ENCODE measurements at places on chromosomes 11 and 22.

DNA sequence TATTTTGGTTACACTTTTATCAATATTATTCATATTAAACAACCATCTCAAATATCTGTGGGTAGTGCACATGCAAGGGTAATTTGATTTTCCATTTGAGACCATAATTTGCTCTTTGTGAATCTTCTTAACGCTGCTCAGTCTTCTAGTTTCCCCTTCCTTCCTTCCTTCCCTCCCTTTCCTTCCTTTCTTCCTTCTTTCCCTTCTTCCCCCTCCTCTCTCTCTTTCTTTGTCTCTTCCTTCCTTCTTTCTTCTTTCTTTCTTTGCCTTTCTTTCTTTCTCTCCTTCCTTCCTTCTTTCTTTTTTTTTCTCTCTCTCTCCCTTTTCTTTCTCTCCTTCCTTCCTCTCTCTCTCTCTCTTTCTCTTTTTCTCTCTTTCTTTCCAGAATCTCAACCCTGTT, 4.1 kb upstream of the RNF26 start:
- no peak for DNase-seq

GRCh38 chr22:28832731-28833130, 32.4 kb upstream of the XBP1 start:
- no peak for DNase-seq

DNA sequence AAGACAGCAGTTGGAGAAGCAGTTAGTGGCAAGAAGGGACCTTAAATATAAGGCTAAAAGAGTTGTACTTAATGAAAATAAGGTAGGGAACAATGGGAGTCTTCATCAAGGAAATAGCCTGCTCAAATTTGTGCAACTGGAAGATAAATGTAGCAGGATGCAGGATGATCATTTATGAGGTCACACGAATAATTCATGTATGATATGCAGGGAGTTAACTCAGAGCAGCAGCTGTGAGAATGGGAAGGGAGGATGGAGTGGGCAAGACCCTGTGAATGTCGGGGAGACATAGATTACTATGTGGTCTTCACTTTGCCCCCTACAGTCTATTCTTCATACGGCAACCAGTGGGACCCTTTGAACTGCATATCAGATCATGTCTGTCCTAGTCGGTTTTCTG, 25.2 kb upstream of the BMAL1 start:
- DNase-seq: no peak

DNA sequence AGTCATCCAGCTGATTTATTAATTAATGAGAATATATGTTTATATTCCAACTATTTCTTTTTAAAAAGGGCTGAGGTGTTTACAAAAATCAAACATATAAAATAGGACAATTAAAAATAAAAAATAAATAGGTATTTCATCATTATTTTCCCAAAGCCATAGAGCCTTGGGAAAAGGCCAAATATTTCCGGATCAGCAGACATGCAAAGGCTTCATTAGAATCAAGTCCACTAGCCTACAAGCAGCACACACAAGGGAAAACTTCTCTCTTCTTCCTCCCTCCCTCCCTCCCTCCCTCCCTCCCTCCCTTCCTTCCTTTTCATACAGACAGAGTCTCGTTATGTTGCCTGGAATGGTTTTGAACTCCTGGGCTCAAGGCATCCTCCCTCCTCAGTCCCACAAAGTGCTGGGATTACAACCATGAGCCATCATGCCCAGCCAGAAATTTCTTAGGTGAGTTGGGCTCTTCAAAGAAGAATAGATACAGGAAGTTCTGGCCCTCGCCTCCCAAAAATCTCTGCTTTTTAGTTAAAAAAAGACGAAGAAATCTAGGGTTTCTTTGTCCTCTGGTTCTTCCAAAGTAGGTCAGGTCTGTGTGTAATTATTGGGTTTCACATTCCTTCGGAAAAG, 121.2 kb downstream of the SIK3 start:
- no peak for DNase-seq

DNA sequence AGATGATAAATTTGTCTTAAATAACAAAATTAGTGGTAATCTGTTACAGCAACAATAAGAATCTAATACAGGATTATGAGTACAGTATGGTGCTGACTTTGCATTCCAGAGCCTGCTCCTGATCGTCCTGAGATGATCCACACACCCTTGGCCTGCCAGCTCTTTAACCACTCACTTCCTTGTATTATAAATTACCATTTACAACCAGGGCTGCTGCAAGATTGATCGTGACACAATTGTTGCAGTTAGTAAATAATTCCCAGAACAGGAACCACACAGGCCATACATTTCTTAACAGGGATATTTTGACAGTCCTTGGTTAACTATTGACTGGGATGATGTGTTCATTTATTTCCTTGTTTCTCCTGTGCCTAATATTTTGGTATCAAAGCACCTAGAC, 3.8 kb upstream of the CBLIF start:
- DNase-seq: no peak

DNA sequence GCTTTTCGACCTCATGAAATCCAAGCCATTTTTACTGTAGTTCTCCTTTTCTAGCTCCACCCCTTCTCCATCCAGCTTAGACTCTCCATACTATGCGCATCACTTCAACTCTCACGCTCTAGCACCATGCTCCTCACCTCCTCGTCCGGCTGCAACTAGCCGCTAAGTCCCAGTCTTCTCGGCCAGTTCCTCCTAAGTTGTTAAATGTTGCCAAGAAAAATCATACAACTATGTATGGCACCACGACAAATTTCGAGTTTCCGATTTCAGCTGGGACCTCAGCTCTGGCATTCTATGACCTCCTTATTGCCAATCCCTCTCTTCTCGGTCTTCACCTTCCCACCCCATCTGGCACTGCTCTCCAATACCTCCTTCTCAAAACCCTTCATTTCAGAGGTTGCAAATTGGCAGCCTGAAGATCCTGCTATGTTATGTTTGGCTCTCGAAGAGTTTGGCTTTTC, 1.0 kb downstream of the ZNF70 start:
- no peak for DNase-seq

DNA sequence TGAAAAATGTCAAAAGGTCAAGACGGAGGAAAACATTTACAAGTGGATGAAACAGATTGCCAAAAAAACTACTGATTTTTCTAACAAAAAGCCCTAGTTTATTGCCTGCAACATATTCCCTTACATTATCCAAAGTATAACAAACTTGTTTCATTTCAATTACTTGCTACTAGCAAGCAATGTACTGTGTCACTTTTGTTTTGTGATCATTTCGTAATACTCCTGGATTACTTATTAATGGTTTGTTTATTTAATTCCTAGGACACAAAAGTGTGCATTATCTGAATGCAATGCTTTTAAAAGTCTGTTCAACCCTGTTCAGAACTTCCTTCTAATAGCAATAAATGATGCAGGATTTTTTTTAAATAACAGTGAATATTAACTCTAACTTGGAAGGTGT, 50.9 kb downstream of the CCDC34 start:
- DNase-seq: no peak

DNA sequence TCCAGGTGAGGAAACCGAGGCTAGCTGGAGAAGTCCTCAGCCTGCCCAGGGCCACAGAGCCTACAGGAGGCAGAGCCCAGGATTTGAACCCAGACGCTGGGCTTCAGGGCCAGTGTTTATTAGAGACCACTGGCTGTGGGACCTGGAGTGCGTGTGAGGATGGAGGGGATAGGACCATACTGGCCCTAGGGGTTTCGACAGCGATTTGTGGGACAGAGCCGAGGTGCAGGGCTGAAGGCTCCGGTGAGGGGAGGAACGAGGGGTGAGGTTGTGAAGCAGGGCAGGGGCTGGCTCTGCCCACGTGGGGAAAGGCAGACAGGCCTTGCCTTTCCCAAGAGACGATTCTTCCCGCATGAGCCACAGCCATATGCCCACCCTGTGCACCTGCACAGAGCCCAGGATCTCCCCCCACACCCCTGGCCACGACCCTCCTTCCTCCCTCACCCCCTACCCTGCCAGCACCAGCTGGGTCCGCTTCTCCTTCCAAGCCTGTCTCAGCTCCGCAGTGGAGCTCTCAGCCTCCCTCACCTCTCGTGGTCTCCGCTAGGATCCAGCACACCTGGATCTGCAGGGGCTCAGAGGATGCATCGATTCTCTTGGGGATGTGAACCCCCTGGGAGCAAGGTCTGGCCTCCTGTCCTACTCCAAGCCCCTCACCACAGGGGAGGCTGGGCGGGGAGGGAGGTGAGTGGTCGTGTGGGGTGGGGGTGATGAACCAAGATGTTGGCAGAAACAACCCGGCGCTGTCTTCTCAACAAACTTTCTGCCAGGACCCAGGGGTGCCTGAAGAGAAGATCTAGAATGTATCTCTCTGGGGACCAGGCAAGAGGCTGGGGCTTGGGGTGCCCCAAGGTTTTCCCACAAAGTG, 58.4 kb downstream of the RTL6 start:
- no peak for DNase-seq

DNA sequence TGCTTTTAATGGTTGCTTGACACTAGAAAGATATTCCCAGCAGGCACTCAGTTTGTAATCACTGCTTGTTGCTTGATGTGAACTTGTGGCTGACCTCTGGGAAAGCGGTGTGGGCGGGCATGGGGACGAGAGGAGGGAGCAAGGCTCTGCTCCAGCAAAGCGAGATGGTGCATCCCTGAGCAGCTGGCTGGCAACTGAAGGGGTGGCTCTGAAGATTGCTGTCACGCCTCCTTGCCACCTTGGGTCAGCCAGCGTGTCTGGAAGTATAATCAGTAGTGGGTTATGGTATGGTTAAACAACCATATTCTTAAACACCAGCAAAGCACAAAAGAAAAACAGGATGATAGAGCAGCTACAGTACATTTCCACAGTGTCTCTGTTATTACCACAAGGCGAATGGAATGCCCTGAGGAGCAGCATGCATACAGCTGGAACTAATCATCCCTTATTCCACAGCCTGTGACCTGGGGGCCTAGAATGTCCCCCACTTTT, 124.5 kb downstream of the TRIM44 start:
- no peak for DNase-seq

DNA sequence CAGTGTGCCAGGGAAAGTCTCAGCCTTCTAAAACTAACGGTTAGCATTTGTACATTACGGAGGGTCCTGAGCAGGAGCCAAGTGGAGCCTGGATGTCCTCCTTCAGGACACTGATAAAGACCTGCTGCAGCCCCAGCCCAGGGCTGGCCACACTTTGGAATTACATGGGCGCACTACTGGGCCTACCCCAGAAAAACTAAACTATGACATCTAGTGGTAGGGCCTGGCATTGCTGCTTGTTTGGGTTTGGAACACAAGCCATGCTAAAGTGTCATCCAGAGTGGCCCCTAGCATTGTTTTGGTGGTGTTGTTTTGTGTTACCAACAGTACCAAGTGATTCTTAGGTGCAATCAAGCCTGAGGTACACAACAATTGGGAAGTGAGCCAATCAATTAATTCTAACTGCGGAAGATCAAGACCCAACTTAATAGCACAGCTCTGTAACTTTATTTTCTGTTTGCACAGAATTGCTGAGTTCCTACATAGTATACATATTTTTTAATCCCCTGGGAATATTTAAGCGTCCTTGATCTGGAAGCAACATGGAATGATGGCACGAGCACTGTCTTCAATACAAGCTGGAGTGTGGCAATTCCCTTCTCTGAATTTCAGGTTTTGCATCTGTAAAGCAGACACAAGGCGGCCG, 340.7 kb downstream of the LARGE1 start:
- peak; percentile 16 for DNase-seq

DNA sequence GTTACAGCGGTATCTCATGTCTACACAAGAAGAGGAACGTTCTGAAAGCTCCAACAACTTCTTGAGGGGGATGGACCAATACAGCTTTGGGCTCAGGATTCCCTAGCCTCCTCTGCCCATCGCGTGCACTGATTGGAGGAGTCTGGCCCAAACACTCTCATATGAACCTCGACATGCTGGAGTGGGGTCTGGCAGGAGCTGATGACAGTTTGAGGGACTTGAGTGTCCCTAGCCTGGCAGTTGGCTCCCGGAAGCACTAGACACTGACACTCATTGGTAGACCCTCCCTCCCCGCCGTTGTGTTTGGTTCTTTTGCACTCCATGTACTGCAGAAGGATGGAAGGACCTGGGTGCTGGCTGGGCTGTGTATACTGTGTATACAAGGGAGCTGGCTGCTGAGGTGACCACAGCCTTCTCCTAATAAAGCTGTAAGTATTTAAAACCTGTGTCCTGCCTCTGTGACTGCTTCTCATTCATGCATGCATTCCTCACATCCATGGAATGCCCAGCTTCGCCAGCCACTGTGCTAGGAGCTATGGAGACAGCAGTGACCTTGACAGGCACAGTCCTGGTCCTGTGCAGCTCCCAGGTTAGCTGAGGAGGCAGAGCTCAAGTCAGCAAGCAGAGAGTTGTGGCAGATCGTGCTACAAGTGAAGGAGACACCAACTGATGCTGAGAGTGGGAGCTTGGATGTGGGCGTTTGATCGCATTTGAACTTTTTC, 27.9 kb downstream of the ADAMTS15 start:
- DNase-seq: no peak

GRCh38 chr11:2662430-2663299, 37.1 kb downstream of the KCNQ1OT1 start:
- no peak for DNase-seq

- peak; percentile 37 for DNase-seq
Observed at GRCh38 chr11:73350908-73351636, 25.1 kb upstream of the RELT start.

- DNase-seq: peak; percentile 3
Observed at GRCh38 chr11:117186431-117186761, 7.9 kb downstream of the SIDT2 start.

DNA sequence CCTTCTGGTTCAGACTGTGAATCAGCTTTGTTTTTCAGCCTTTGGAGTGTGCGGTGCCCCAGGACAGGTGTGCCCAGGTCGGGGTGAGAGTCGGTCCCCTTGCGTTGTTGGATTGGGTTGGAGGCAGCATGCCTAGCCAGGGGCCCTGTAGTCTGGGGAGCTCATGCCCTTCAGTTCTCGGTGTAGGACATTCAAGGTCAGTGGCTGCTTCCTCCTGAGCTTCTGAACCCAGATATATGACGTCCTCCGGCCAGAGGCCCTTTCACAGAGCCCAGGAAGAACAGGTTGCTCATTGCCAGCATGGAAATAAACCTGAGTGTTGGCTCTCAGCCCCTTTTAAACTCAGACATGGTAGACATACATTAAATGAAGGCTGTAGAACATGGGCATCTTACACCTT, 2.7 kb downstream of the CSRP3 start:
- DNase-seq: no peak

- DNase-seq: no peak
Observed at GRCh38 chr22:19466848-19467752, 11.9 kb downstream of the UFD1 start.

- peak; percentile 39 for DNase-seq
Observed at GRCh38 chr11:134120921-134121526, 52.2 kb downstream of the JAM3 start.

- no peak for DNase-seq
Observed at GRCh38 chr11:32500001-32500400, 64.7 kb upstream of the WT1 start.

GRCh38 chr11:66106786-66107599, 36.9 kb downstream of the PACS1 start:
- no peak for DNase-seq

GRCh38 chr11:18459634-18460033, 4.0 kb downstream of the LDHAL6A start:
- DNase-seq: no peak

- DNase-seq: no peak
Observed at GRCh38 chr11:59859673-59860072, 6.6 kb downstream of the TCN1 start.

Data from tibial nerve (tissue), 4 donors.